Right hindlimb (tissue), 1 donor: ENCODE measurements at places on chromosomes 2 and 18.

DNA sequence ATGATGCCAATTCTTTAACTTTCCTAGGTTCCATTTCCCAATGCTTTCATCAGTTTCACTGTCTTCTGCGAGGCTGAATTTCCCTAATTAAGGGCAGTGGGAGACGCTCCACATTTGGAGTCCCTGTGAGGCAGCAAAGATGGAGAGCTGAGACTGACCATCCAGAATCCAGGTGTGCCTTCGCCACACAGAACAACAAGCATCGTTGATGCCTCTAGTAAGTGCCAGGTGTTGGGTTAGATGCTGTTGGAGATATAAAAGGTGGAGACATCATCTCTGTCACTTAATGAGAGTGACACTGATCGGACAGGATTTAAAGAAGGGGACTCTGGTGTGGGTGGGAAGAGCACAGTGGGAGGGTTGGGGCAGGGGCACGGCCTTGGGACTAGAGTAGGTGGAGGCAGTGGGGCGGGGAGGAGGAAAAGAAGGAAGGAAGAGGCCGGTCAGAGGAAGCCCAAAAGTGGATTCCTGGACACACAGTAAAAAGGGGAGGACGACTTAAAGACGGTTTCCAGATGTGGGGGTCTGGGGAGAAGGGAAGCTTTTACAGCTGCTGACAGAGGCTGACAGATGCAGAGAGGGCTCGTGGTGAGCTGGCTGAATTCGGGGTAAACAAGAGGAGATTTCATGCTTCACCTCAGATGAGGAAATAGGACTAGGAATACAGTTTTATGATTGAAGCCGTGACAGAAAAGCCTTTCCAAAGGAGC, 113.0 kb downstream of the BCL2 start:
- no peak for DNase-seq

GRCh38 chr2:25936889-25937545, 45.3 kb downstream of the KIF3C start:
- DNase-seq, result no peak

DNA sequence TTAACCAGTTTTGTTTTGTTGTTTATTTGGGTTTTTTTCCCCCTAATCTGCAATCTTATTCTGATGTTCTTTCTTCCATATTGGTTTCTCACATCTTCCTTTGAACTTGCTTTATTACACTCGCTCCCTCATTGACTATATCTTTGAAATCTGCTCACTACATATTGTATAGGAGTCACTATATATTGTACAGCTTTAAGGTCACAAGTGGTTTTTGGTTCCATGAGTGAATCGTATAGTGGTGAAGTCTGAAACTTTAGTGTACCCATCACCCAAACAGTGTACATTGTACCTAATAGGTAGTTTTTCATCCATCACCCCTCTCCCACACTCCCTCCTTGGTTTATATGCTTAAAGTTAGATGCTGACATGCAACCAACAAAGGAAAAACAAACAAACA, 11.3 kb upstream of the BZW1 start:
- no peak for DNase-seq

DNA sequence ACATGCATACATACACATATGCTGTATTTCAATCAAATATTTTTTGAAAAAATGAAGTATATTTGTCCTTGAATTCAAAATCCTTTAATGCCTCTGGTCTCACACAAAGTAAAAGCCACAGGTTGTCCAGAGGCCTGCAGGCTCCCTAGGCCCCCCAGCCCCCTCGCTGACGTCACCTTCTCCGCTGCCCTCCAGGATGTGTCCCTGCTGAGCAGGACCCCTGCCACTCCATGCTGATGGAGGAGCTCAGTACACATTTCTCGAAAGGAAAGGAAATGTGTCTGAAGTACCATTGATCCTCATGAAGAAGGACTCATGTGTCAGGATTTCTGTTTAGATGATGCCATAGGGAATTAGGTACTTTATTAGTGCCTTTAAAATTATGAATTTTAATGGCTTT, 212.1 kb downstream of the LDLRAD4 start:
- DNase-seq, result no peak

- no peak for DNase-seq
These were observed 45.0 kb downstream of the SLC4A1AP start for GRCh38 chr2:27708666-27709065.

GRCh38 chr2:9329497-9329896, 93.8 kb downstream of the ITGB1BP1 start:
- no peak for DNase-seq

DNA sequence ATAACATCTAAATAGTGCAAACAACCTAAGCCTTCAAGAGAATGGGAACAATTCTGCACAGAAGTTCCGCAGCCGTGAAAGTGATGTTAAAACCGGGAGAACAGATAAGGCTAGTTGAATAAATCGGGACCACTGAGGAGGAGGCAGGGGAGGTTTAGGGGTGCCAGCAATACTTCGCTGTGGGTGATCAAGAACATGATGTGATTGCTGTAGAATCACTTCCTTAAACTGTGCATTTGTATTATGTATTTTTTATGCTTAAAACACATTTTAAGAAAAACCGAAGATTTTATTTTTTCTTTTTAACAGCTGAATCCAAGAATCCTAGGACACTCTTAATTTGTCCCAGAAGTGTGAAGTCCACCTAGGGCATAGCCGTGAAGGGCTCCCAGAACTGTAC, 33.6 kb downstream of the TTC32 start:
- no peak for DNase-seq

DNA sequence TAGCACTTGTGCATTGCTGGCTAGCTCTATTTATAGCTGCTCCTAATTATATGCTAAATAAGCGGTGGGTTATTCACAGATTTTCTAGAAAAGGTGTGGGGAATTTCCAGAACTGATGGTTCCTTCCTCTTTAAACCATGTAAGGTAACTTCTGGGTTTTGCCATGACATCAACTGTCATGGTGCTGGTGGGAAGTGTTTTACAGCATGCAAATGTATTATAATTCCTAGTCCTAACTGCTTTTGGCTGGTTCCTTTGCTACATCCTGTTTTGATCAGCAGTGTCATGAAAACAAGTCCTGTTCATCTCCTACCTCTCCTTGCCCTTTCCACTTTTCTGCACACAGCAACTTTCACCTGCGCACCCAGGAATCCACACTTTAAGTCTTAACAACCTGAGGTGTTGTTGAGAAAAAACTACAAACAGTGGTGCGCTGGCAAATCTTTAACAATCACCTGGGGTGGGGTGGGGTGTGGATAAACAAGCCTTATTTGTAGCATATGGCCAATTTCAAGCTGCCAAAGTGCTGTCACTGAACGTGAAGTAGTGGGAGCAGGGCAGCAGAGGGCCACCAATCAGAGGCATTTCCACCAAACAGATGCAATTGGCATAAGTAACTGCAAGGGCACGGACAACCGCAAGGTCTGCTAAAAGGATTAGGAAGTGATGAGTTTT, 33.4 kb upstream of the SKOR2 start:
- DNase-seq, result no peak
